Effector CD4-positive, alpha-beta T cell (primary cell): ENCODE measurements at places on chromosomes 2 and 18.

DNA sequence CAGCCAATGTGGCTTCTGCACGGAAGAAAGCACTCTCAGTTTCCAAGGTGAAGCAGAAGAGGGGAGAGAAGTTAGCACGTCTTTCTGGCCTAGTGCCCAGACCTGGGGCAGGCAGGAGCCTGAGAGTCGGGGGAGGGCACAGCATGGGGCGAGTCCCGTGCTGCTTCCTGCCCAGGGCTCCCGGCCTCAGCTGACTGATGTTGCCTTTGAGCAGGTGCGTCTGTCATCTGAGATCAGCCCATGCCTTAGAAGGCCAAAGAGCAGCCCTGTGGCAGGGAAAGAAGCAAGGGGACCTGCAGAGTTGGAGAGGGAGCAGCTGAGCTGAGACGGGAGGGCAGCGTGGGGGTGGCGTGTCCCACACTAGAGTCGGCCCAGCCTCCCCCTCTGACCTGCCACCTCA, 3.3 kb downstream of the KCNIP3 start:
- no peak for DNase-seq

- DNase-seq = no peak
Measured at GRCh38 chr2:198135481-198135934, 331.1 kb downstream of the PLCL1 start.

DNA sequence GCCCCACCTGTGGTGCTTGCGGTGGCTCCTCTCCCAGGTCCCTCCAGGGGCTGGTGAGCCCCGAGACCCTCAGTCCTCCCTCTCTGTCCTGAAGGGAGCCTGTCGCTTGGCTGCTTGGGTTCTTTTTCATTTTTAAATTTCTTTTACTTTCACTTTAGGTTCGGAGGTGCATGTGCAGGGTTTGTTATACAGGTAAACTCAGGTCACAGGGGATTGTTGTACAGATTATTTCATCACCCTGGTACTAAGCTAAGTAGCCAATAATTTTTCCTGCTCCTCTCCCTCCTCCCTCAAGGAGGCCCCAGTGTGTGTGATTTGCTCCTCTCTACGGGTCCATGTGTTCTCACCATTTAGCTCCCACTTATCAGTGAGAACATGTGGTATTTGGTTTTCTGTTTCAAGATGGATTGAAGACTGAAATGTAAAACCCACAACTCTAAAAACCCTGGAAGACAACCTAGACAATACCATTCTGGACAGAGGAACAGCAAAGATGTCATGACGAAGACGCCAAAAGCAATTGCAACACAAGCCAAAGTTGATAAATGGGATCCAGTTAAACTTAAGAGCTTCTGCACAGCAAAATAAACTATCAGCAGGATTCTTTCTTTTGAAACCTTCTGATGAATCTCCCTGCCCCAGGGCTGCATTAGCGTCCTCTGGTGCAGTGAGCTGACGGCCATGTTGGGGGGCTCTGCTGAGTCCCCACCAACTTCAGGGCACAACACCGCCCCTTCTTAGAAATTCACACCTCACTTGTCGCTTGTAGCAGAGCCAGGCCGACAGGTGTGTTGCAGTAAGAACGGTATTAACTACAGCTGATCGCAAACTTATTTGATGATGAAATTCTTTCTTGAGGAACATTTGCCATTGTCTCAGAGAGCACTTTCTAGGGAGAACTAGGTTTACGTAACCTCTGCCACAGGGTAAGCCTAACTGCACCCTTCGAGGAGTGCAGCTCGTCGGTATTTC, 135.3 kb downstream of the ZNF236 start:
- no peak for DNase-seq

GRCh38 chr18:79251021-79251420, 144.7 kb upstream of the NFATC1 start:
- no peak for DNase-seq

DNA sequence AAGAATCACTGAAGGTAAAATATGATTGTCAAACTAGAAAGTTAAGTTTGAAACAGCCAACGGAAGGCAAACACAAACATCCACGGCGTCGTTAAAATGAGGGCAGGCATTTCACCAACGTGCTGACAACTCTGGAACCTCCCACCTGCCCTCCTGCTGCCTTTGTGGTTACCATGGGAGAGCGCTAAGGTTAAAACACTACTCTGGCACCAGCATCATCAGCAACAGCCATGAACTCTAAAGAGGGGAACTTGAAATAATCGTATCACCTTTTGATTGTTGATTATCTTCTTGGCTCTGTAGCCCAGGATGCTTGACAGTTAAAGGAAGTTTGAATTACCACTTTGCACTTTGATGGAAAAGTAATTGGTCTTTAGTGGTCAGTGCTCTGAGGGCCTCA, 34.7 kb downstream of the CYB5A start:
- DNase-seq = no peak

GRCh38 chr2:65652066-65652465, 219.7 kb upstream of the SPRED2 start:
- no peak for DNase-seq

GRCh38 chr2:212299333-212299732, 239.3 kb downstream of the ERBB4 start:
- DNase-seq = no peak

- DNase-seq = no peak
Measured at GRCh38 chr2:58494071-58494501, 253.0 kb upstream of the FANCL start.

- DNase-seq = no peak
Measured at GRCh38 chr2:45494275-45494977, 116.6 kb downstream of the SRBD1 start.

DNA sequence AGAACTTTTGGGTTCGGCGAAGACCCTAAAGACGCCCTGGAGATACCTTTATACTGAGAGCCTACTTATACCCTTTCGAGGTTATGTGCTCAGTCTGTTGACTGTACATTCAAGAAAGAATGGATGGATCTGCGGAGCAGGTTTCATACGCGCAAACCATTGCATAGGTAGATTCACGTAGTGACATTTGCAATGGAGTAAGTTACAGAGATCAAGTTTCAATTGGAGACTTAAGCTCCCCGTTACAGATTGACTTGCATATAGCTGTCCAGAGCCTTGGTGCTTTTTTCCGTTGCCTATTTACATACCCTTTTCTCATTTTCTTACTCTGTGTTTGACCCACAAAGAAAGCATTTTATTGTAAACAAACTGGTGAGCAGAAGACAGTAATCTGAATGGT, 923 bp downstream of the PSMD1 start:
- DNase-seq = no peak

GRCh38 chr18:34219651-34220050, 5.1 kb downstream of the NOL4 start:
- no peak for DNase-seq

DNA sequence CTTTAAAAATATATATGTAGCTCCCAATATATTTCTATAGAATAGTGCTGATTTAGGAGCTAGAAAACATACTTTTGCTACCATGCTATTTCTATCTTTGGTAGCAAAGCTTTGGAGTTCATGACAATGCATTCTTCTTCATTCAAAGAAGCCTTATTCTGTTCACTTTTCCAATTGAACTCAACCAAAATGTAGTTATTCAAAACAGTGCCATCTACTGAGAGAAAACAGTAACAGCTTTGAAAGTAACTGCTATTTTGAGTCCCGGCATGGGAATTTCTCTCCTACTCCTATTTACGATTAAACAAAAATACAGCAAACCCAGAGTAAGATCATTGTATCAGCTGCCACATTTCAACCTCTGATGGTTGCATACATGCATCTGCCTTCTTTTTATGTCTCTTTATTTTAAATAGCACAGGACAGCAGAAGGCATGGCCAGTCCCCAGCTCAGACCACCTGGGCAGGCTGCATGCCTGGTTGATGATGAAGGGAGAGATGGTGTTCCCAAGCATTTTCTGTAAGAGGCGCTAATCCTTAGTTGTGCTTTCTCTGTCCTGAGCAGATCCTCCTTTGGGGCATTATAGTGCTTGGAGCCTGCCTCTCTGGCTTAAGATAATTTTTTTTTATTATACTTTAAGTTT, 69.7 kb upstream of the SULT1C3 start:
- no peak for DNase-seq

DNA sequence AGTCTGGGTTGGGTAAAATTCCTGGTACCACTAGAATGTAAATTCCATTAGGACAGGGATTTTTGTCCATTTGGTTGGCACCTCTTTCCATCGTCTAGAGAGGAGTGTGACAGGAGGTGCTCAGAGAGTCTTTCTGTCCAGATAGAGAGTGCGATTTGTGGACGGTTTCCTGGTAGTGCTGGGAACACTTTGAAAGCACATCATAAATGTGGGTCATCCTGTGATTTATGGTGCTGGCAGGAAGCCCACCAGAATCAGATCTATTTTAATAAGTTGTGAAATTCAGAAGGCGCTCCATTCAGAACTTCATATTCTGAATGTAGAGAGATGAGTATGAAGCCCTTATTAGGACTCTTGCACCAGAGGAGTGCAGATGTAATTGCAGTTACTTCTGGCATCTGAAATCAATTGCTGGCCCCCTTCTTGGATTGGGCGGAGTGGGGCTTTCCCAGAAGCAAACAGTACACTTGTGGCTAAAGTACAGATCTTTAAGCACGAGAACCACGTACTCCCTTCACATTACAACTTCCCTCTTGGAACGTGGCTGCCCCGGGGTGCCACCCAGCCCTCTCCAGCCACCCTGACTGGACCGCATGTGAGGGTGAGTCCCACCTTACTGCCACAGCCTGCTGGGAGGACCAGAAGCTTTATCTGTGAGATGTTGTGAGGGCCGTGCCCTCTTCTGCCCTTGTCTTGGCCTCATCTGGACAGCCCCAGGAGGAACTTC, 243.2 kb downstream of the MYO3B start:
- DNase-seq = no peak

GRCh38 chr18:25067275-25068025, 284.5 kb downstream of the ZNF521 start:
- DNase-seq = no peak

DNA sequence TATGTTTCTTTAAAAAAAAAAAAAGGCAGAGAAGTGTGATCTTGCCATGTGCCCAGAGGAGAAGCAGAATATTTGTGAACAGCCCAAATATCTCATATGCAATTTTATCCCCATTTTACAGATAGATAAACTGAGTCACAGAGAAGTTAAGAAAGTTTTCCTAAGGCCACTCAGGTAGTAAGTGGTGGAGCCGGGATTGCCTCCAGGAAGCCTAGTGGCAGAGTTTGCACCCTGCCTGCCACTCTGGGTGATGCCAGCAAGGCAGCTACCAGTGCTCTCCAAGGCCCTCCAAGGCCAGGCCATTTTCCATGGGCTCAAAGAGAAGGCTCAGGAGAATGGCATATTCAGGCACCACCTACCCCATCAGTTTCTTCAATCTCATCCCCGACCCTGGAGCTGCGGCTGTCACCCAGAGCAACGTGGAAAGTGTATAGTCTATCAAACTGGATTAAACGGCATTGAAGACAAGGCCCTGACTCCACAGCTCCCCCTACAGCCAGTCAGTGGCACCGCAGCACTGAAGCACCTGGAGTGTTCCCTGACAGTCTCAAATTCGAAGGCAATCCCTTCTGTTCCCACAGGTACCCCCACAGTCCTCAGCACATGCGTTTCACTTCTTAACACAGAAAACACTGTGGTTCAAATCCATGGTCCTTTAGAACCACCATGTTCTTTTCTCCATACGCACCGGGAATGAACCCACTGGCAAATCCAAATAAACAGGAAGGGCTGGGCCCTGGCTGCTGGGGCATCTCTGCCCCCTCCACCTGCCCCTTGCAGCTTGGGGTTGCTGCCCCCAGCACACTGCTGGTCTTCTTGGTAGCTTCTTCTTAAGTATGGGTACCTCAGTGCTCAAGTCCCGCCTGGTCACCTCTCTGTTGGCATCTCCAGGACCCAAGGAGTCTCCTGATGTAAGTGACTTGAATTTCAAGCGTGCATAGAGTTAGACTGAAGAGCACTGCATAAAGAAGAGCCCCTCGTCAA, 175.3 kb downstream of the INHBB start:
- no peak for DNase-seq

- DNase-seq = peak; percentile 69
Measured at GRCh38 chr2:170409164-170409535, 231.2 kb downstream of the MYO3B start.

DNA sequence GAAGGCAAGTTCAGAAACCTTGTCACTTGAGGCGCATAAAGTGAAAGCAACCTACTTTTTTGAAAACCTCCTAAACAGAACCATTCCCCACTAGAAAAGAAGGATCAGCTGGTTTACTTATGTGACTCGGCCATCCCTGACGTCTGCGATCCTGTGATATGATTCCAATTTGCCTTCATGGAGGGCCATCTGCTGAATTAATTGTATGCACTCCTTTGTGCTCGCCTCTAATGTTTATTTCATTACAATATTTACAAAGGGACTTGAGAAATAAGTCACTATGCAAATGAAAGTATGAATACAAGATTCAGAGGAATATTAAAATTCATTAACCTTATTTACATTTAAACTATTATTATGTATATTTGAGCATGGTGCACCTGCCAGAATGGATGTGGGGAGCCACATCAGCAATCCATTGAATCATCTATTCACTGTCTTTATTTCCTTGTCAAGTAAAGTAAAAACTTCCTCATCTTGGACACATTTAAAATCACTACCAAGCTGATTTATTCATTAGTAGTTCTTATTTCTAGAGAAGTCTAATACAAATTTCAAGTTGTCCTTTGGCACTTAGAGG, 96.5 kb downstream of the RBM43 start:
- no peak for DNase-seq

- no peak for DNase-seq
Measured at GRCh38 chr2:235810846-235811245, 317.0 kb downstream of the AGAP1 start.

- DNase-seq = no peak
Measured at GRCh38 chr2:182186132-182186735, 200.6 kb downstream of the PPP1R1C start.

DNA sequence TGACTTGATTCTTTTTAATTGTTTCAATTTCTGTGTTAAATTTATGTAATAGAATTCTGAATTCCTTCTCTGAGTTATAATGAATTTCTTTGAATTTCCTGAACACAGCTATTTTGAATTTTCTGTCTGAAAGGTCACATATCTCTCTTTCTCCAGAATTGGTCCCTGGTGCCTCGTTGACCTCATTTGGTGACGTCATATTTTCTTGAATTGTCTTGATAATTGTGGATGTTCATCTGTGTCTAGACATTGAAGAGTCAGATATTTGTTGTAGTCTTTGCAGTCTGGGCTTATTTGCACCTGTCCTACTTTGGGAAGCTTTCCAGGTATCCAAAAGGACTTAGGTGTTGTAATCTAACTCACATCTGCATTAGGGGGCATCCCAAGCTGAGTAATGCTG, 111.4 kb upstream of the LRRTM4 start:
- DNase-seq = no peak

- DNase-seq = no peak
Measured at GRCh38 chr2:29871541-29871940, 49.8 kb downstream of the ALK start.

DNA sequence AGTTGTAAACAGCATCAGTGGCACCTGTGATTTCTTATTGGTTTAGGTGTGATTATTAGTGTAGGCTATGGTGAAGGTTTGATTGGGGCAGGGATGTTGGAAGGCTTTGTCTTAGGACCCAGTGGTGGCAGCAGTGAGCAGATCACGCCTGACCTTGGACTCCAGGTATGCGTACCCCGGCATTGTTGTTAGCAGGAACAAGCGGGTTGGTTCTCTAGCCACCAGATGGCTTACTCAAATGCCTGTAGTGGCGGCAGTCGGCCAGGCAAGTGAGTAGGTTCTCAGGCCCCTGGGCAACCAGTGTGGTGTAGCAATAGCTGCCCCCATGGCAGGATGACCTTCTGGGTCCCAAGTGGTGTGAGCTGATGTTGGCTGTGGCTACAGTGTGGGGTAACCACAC, 558.3 kb downstream of the KCNJ3 start:
- DNase-seq = no peak

GRCh38 chr2:169980001-169980400, 152.7 kb downstream of the UBR3 start:
- DNase-seq = no peak
